NT2/D1 (cell line): ENCODE measurements at places on chromosomes 7 and 10.

DNA sequence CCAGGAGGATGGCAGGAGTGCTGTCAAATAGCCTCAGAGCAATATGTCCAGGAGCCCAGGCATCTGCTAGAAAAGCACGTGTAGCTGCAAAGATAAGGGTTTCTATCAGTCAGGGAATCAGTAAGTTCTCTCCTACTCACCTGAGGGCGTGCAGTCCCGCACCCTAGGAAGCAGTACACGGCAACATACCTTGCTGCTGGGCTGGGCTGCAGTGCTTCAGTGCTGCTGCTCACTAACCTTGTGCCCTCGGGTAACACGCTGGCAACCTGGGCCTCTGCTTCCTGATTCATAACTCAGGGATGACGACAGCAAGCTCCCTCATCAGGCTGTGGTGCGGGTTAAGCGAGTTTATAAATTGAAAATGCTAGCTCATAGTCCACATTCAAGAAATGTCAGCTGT is 29.5 kb upstream of the CCNY start:
- DNase-seq: no peak

DNA sequence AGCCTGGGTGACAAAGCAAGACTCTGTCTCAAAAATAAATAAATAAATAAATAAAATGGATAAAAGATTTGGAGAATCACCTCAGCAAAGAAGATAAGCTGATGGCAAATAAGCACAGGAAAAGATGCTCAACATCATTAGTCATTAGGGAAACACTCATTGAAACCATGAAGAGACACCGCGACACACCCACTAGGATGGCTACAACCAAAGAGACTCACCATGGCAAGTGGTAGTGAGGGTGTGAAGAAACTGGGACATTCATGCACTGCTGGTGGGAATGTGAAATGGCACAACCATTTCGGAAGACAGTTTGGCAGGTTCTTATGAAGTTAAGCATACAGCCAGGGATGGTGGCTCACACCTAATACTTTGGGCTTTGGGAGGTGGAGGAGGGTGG is 37.8 kb upstream of the FXYD4 start:
- DNase-seq: no peak

- no peak for DNase-seq
Observed at GRCh38 chr7:18350678-18351077, 144.9 kb upstream of the HDAC9 start.

- DNase-seq: no peak
Observed at GRCh38 chr10:28794986-28795385, 117.7 kb downstream of the BAMBI start.

DNA sequence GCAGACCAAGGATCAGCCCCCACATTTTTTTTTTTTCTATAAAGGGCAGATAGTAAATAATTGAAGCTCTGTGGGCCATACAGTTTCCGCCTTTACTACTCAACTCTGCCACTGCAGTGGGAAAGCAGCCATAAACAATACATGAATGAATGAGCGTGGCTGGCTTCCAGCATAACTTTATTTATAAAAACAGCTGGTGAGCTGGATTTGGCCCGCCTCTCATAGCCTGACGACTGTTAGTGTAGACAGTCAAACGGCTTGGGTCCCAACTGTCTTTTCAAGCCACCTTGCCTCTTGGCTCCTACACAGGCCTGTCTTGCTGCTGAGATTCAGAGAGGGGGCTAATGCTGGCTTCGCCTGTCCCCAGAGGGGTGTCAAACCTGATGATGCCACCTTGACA is 169.8 kb upstream of the GPR26 start:
- DNase-seq: no peak

DNA sequence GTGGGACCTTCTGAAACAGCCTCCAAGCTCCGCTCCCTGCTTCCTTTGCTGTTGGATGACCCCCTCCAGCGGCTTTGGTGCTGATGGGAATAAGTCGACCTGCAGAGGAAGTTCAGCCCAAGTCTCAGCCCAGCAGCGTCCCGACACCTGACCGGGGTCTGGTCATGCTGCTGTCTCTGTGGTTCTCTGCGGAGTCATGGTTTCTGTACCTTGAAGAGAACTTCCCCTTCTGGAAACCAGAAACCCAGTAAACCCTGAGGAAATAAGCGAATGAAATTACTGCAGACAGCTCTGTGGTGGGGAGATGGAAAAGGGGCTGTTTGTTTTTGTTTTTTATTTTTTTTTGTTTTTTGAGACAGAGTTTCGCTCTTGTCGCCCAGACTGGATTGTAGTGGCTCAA is 18.3 kb upstream of the ZNF12 start:
- DNase-seq: no peak

- no peak for DNase-seq
Observed at GRCh38 chr7:82705517-82706260, 262.1 kb upstream of the CACNA2D1 start.

DNA sequence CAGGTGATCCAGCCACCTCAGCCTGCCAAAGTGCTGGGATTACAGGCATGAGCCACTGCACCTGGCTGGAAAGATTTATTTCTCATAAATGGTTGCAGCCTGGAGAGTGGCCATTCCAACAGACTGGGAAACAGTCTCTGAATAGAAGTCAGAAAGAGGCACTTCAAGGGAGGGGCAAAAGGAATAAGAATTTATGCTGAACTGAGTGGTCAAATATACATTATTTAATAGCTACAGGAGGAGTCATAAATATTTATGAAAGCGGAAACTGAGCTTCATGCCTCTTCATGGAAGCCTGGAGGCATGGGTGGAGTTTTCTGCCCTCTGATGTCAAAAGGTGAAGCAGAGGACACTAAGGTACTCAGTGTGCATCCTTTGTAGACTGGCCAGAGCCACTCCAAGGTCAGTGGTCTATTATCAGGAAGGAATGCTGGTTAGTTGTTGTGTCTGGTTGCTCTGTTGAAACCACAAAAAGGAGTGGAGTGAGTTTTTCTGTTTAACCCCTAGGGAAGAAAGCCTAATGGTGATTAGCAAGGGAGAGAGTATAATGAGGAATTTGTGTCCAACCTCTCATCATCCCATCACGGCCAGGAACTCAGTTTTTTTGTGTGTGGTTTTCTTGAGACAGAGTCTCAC is 9.3 kb upstream of the NRBF2 start:
- DNase-seq: no peak

GRCh38 chr10:4767033-4767814 is 58.8 kb upstream of the AKR1E2 start:
- DNase-seq: peak; percentile 1

GRCh38 chr7:64359543-64359942 is 45.8 kb downstream of the ZNF736 start:
- DNase-seq: no peak

DNA sequence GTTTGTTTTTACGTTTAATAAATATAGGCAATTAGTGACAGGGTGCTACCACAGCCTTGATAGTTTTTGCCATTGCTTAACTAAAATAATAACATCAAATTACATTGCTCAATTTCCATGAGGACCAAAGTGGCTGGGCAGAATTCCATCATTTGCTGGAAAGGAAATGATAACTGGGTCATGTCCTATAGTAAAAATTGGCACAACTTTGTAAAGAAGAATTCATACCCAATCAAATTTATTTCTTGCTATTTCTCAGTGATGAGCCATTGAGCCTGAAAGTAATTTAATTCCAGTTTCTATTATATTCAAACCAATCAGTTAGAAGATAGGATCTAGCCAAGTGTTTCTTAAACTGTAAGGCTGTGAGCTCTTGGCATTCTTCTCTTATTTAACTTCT is 102.2 kb upstream of the CTTNBP2 start:
- no peak for DNase-seq

GRCh38 chr10:77403761-77404160 is 233.8 kb downstream of the KCNMA1 start:
- no peak for DNase-seq

DNA sequence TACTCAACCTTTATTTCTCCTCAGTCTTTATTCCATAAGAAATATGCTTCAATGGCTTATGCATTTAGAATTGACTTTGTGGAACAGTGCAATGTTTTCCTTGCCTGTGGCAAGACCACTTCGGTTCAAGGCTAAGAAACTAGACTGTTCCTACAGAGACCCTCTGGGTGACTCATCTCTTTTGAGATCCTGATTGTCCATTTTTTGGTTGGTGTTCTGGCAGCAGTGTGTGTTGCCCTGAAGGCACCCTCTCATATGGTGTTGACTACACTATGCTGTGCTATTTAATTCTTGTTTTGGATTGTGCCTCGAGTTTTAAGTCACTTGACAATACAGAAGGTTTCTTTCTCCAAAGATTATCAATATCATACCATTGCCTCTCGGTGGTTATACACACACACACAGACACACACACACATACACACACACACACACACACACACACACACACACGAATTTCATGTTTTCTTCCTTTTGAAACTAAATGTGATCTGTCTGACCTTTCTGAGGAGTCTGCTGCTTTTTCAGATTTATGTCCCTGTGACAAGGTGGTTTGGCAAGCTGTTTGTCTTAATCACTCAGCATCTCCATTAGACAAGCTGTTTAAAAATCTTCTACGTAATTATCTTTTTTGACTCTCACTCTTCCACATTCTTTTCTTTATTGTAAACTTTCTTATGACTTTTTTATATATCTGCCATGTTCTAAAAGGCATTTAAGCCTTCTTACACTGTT is 187.2 kb downstream of the VTI1A start:
- DNase-seq: no peak

- no peak for DNase-seq
Observed at GRCh38 chr7:52539414-52539813, 496.0 kb upstream of the POM121L12 start.

GRCh38 chr7:55235115-55235514 is 130.0 kb upstream of the LANCL2 start:
- no peak for DNase-seq

DNA sequence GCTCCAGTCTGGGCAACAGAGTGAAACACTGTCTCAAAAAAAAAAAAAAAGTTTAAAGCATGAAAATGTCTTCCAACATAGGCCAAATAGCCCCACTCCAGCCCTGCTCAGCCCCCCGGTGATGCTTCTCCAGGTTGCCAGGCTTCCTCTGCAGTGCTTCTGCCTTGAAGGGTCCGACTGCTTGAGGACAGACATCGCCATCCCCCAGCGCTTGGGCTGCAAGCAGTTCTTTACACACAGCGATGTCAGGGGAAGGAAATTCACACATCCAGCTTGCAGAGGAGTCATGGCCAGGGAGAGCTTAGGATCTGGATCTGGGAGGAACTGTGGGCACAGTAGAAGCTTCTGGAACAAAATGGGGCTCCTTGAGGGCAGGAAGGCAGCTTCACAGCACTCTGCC is 26.9 kb downstream of the LYZL1 start:
- no peak for DNase-seq

GRCh38 chr7:2017481-2017891 is 215.3 kb downstream of the MAD1L1 start:
- DNase-seq: no peak

GRCh38 chr10:78559661-78560340 is 509.0 kb upstream of the ZMIZ1 start:
- DNase-seq: no peak

- no peak for DNase-seq
Observed at GRCh38 chr10:28587970-28588290, 55.0 kb downstream of the WAC start.

DNA sequence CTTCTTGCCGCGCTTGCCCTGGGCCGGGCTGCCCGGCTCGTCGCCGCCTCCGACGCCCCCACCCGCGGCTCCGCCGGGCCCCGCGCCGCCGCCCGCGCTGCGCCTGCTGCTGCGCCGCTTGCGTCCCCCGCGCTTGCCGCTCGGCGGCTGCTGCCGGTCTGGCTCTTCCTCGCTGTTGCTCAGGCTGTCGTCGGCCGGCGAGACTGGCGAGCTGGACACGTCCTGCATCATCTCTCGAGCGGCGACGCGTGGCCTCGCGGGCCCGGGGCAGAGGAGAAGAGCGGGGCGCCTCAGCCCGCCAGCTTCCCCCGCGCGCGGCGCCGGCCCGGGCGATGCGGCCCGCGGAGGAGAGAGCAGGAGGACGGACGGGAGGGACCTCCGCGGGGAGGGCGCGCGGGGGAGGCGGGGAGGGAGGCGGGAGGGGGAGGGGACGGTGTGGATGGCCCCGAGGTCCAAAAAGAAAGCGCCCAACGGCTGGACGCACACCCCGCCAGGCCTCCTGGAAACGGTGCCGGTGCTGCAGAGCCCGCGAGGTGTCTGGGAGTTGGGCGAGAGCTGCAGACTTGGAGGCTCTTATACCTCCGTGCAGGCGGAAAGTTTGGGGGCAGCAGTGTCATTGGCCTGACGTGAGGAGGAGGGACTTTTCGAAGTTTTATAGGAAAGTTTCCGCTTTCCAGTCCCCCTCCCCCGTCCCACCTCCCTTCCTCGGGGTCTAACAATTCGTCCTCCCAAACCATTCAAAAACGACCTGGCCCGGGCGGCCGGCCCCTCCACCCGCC is at the start of gene TWIST1:
Gene TWIST1, minus strand, starts transcription at position 546 of the 779 bp plus-strand sequence. Its CDS starts 315 bp downstream, at position 231.
- DNase-seq: peak; percentile 73

DNA sequence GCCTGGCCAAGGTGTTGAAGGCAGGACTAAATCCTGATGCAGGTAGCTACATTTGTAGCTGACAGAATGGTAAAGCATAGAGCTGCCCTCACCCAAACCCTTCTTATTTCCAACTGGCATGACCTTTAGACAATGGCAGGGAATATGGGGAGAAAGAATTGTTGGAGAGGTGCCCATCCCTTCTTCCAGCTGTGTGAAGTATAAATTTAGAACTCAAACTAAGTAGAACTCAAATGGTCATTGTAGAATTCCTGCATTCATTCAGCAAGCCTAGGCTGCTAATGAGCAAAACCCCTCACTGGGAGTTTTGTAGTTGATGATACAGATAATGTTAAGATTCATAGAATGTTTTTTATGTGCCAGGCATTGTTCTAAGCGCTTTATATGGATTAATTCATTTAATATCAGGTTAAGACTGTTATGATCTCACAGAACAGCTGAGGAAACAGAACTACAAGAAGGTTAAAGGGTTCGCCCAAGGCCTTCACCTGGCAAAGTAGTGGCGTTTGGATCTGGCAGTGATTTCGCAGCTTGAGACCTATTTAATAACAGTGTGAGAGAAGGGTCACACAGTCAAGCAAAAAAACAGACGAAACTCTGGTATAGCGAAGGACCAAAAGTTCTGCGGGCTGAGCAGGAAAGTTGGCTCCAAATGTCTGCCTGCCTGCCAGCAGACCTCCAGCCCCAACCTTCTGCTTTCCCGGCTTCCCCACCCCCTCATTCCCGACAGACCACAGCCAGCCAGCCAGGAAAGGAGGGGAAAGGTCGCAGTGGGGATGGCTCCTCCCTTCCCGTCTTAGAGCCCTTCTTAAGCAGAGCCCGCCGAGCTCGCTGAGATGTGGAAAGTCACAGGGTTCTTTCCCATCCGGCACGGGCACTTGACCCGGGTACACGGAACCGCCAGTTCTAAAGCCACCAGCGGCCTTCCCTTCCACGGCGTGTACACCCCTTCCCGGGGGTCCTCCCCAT is 1.6 kb upstream of the HILPDA start:
- peak; percentile 88 for DNase-seq

GRCh38 chr7:44918029-44918428 is 32.7 kb upstream of the PURB start:
- no peak for DNase-seq
